ENCODE measurements at places on chromosomes 1 and 21. TPM values are rescaled to one million over a fixed set of nuclear protein-coding genes. Genes with fewer than 3 reads are reported as not detected.

SZT2 gene
- total RNA-seq = 6.6 TPM

PIGM gene
- 12.8 TPM for total RNA-seq

SLC16A4 gene
- 35.0 TPM for total RNA-seq

OR10Z1 gene
- total RNA-seq = not detected

CSF1 gene
- 46.2 TPM for total RNA-seq

VWA1 gene
- 2.0 TPM for total RNA-seq

CAPN8 gene
- not detected for total RNA-seq

TSPAN2 gene
- total RNA-seq = 3.2 TPM

UBXN11 gene
- total RNA-seq = 7.6 TPM

F13B gene
- not detected for total RNA-seq

SERINC2 gene
- 18.9 TPM for total RNA-seq

DNA sequence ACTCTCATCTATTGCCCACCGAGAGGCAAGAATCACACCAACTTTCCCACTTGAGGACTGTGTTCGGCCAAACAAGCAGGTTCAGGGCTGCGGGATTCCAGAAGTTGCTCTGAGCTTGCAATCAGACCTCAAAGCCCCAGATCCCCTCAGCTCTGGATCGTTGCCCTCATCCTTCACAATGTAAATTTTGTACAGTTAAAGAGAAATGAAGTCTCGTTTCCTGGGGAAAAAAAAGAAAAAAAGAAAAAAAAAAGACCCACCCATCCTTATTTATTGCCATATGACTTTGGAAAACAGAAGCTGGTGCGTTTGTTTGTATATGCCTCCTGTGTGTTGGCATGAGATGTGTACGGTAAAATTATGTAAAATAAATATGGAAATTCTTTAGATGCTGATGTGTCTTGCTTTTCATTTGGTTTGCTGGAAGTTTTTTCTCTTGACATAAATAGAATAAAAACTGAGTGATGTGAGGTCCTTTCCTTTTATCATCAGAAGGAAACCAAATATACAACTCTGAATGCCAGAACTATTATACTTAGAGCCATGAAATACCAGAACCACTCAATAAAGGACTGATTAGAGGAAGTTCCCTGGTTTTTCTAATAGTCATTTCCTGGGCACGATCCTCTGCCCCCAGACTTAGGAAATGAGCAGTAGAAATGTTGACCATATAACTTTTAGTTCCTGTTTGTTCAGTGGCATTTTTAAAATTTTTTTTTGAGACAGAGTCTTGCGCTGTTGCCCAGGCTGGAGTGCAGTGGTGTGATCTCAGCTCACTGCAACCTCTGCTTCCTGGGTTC, 48.7 kb downstream of the LHX4 start:
- no peak for DNase-seq

DNA sequence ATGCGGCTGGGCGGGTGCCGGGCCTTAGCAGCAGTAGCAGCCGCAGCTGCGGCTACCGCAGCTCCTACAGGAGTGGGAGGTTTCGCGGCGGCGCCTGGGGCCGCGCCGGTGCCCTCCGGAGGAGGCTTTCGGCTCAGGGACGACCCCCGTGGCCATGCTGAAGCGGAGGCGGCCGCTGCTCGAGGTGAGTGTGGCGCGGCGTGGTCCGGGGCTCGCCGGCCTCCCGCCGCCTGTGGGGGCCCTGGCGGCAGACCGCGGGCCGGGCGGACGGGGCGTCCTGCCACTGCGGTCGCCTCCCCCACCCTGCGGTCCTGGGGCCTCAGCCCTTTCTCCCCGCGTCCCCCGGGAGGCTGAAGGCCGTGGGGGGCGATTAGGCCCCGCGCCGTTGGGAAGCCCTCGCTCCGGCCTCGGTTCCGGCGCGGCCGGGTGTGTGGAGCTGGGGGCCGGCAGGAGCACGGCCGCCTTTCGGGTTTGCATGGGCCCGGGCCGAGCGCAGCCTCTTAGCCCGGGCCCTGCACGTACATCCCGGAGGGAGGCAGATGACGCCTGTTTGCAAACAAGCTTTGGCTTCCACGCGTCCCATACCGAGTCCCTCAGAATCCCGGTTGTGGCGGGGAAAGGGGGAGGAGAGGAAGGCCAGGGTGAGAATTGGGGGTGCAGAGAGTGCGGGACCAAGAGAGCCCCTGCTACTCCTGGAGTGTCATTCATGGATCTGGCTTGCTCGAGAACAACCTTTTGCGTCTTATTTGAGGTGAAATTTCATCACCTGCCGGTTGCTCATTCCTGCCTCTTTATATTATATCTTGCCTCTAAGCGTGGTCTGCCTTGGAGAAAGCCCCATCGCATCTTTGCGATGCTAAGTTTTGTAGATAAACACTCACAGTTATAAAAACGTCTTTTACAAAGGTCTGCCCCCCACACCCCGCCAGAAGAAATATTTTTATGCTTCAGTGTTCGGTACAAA, 613 bp downstream of the ZFYVE9 start:
- DNase-seq = peak; percentile 14

- DNase-seq = no peak
Observed at GRCh38 chr21:31880816-31881215, 8.0 kb downstream of the HUNK start.

- peak; percentile 49 for DNase-seq
Observed at GRCh38 chr1:67371681-67372080, 58.5 kb downstream of the SERBP1 start.

DNA sequence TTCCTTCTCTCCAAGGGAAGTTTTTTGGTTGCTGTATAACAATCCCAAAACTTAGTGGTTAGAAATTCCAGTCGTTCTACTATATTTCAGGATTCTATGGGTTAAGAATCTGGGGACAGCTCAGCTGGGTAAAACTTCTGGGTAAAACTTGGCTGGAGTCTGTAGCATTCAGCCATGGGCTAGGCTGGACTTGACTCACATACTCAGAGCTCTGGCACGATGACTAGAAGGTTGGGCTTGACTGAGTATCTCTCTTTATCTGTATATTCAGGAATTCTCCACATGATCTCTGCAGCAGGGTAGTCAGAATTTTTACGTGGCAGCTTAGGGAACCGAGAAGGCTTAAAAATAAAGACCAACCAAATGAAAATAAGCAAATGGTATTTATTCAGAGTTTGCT, 28.2 kb upstream of the HRNR start:
- DNase-seq = no peak

DNA sequence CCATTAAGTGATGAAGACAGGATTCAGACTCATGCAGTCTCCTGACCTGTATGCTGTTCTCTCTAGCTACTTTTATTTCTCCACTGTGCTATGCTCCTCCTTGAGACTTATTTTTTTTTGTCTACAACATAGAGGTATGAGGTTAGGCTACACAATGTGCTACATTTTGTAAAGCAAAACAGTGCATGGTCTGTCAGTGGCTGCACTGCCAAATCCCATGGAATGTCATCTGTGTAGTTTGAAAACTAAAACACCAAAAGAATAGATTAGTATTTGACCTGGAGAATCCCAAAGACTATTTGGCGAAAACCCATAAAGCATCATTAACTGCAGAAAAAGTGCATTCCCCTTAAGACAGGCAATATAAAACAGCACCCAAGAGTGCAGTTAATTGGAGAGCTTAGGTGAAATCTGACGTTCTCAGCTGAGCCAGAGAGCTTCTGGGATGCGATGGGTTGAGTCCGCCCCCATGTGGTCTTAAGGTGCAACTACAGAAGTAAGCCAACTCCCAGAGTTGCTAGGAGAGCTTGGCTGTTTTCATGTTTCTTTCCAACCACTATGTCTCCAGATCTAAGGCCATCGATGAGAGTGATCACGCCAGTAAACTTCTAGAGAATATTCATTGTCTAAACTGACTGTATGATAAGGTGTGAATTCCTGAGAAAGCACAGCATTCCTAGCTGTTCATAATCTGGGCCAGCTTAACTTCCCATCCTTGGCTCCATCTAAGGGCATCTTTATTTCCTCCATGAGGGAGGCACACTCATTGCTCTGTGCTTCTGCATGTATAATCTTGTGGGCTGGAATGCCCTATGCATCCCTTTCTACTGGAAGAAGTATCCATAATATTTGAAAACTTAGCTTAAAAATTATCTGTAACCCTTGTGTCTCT, 20.7 kb upstream of the CYP2J2 start:
- DNase-seq = peak; percentile 45

DNA sequence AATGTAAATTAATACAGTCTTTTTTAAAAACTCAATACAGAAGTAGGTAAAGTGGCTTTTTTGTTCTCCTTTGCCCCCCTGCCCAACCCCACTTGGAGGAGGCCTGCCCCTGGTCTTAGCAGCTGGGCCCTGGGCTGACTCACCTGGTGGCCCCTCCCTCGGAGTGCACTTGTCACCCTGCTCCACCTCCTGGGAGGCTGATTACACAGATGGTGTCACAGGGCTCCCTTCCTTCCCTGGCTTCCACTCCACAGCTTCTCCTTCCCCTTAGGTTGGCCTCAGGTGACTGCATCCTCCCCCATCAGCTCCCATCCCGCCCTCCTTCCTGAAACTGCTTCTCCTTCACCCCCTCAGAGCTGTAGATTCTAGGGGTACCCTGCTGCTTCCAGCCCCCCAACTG, 11.7 kb upstream of the CAPN9 start:
- no peak for DNase-seq

DNA sequence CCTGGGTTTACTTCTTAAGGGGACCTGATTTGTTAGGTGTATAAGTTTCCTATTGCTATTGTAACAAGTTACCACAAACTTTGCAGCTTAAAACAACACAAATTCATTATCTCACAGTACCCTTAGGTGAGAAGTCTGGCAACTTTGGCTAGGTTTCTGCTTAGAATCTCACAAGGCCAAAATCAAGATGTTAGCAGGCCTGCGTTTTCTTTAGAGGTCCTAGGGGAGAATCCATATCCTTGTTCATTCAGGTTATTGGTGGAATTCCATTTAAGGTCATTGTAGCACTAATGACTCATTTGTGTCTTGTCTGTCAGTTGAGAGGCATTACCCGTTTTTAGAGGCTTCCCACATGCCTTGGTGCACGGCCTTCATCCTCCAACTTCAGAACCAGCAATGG, 8.2 kb upstream of the SH2D1B start:
- no peak for DNase-seq

DNA sequence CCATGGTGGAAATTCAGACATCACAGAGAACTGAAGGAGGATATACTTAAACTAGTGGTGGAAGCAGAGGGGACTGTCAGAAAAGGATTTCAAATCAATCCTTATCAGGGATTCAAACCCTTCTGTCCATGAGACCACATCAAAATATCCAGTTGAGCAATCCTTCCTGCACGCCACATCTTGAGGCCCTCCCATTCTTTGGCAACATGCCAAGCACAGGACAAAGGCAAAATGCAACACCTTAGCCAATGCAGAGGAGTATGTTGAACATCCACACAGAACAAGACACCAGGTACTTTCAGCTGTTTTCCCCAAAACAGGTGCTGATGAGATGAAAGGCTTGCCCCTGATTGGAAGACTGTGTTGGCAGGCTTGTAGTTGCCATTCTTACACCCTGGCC, 81.8 kb upstream of the PLXNA2 start:
- no peak for DNase-seq

DNA sequence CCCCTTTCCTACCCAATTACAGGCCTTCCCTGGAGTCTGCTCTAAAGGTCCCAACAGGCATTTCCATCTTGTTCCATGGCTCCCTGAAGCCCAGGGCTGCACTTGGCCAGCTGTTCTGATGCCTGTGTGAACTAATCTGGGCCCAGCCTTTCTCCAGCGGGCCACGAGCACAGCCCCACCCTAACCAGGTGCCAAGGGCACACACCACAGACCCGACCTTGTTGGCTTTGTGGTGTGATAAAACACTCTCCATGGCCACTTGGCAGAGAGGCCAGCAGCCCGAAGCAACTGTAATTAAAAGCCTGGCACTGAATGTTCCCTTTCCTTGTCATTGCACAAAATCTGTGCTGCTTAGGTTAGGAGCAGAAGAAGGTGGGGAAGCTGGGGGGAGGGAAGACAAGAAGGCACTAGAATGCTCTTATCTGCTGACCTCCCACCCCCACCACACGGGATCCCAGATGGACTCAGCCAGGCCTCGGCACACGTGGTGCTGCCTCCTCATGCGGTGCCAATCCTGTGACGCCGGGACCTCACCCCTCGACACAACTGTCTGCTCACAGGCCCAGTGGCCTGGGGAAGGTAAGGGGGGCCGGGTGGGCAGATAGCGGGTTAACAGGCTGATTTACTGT, 9.9 kb downstream of the HCRTR1 start:
- DNase-seq = peak; percentile 67

- no peak for DNase-seq
Observed at GRCh38 chr1:96104506-96104905, 617.1 kb upstream of the PTBP2 start.

DNA sequence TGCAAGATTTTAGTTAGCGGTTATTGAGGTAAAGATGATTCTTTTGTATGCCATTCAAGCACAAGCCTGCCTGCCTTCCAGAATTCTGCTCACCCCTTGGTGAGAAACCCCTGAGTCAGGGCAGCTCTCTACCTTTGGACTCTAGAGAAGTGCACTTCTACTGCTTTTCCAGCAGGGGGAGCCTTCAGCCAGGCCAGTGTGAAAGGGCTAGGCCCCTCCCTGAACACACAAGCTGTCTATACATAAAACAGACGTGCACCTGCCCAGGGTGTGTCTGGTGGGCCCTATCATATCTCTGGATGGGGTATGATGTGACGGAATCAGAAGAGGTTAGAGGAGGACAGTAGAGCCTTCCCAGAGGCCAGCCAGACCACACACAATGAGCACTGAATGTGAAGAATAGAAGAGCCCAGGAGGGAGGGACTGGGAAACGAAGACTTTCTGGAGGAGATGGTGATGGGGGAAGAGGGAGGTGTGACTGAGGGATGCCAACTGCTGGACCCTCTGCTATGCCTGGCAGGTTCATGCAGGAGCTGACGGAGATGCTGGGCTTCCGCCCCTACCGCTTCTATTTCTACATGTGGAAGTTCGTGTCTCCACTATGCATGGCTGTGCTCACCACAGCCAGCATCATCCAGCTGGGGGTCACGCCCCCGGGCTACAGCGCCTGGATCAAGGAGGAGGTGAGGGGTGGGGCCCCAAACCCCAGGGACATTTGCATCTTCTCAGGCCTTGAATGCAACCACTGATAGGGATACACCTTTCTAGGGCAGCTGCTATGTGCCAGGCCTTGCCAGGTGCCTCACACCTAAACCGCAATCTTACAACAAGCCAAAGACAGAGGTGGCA, 13.0 kb upstream of the KCNC4 start:
- peak; percentile 26 for DNase-seq

DNA sequence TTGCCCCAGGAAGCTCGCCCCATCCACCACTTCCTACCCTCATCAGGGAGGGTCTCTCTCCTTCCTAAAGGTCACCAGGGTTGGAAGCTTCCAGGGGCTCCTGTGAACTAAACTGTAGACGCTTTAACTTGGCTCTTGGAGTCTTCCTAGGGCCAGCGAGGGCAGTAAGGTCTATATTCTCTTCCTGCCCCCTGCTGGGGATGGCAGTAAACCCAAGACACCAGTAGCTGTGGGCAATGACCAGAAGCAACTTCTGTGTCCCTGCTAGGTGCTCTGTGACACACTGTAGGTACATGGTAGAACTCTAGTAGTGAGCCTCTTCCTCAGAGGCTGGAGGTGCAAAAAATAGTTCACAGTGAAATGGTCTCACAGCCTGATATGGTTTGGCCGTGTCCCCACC, 30.0 kb downstream of the KCND3 start:
- DNase-seq = no peak

DNA sequence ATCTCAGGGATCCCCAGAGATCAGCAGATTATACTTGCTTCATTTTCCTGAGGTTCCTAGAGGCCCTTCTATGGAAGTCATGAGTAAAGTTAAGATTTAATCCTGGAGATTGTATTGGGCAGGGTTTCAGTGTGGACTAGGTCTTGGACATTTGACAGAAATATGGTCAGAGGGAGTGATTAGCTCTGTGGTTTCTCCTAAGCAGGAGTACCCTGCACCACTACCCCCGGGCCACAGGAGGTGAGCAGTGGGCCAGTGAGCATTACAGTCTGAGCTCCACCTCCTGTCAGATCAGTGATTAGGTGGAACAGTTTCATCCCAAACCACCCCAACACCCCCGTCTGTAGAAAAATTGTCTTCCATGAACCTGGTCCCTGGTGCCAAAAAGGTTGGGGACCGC, 43.2 kb downstream of the PHACTR4 start:
- DNase-seq = no peak

Measured in A172 (cell line).